ENCODE measurements at places on chromosomes 11 and 22.
A peak's percentile ranks its signal among the peaks of the same experiment; 100 is the strongest.

DNA sequence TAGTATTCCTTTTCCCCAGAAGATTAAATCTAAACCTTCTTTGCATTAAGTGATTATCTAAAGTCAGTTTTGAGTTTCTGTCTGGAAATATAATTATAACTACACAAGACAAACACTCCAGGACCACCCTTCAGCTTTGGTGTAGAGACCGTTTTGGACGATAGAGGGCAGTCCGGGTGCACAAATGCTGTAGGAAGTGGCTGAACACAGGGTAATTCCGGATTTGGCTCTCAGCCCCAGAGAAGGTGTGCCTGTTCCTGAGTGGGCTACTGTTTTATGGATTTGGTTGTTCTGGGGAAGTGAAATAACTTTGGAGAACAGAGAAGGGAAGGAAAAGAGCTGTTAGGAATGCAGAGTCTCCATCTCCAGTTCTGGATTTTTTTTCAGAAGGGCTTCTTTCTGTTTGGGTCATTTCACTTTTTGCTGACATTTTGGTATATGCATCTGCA lies 14.8 kb downstream of the EXT2 start:
- DNase-seq, result peak; percentile 11

DNA sequence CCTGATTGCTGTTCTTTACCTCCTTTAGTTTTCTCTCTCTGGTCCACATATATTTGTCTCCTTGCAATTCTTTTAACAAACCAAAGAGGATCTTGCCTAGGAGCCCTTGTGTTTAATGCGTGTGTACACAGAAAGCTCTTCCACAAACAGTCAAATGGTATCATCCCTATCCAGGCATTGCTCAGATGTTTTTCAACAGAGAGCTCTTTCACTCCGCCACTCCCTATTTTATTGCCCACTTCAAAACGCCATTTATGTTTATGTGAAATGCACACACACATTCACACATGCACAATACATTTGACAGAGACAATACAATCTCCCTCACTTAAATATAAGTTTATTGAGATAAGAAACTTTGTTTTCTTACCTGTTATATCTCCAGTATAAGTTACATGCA lies 4.7 kb downstream of the OR5AP2 start:
- DNase-seq, result no peak

DNA sequence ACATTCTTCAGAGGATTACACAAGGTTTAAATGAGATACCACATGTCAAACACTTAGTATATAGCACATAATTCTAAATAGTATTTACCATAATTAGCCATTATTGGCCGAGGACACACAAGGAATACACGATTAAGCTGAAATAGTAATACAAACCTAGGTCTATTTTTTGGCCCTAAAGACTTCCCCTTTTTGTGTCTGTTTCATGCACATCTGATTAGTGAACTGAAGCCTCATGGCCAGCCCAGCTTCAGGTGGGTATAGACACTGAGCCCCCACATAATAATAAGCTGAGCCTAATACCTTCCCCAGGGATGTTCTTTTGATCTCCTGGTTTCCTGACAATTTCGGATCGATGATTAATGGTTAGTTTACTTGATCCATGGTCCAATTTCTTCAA lies 2.1 kb downstream of the GLYATL1B start:
- no peak for DNase-seq

GRCh38 chr11:56849250-56849649 lies 100.8 kb upstream of the OR9G4 start:
- DNase-seq, result no peak

- no peak for DNase-seq
Observed at GRCh38 chr11:85748455-85748891, 62.5 kb downstream of the SYTL2 start.

DNA sequence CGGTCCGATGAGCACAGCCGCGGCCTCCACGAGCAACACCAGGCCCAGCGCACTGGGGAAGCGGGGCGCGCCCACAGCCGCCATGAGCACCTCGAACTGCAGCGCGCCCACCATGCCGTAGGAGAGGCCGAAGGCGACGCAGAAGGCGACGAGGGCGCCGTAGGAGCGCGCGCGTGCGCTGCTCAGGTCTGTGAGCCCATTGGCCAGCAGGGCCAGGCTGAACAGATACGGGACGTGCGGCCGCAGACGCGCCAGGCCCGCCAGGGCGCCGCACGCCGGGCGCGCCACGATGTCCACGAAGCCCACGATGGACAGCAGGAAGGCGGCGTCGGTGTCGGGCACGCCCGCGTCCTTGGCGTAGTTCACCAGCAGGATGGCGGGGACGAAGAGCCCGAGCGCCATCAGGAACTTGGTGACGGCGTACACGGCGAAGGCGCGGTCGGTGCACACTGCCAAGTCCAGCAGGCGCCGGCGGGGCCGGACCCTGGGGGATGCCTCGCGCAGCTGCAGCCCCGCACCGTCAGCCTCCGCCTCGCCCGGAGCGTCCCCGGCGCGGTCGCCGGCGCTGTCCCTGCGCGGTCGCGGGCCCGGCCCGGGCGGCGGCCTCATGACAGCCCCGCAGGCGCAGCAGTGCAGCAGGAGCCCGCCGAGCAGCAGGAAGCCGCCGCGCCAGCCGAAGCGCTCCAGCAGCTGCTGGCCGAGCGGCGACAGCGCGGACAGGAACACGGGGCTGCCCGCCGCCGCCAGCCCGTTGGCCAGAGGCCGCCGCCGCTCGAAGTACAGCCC lies 2.9 kb downstream of the SLC16A8 start:
- DNase-seq, result no peak

DNA sequence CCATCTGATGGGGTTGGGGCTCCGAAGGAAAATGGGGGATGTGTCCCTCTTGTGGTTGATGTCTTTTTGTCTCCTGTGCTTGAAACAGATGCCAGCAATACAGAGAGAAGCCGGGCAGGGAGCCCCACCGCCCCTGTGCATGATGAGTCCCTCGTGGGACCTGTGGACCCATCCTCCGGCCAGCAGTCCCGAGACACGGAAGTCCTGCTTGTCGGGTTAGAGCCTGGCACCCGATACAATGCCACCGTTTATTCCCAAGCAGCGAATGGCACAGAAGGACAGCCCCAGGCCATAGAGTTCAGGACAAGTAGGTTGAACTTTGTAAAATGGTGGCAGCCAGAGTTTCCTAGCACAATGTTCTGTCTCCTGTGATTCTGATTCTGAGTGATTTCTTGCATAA lies 91.7 kb upstream of the OR4B1 start:
- no peak for DNase-seq

DNA sequence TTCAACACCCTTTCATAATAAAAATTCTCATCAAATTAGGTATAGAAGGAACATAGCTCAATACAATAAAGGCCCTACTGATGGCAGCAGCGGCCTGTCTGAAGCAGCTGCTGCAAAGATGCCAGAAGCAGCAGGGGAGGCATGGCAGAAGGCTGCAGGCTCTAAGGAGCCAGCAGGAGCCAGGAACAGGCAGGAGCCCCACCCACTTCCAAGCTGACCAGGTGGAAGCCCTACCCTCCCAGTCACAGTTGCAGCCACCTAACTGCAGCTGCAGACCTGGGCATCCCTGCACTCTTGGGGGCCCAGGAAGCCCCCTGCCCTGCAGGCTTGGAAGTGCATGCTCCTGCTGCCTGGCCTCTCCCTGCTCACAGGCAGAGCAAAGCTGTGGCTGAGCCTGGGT lies 18.2 kb upstream of the OR6A2 start:
- DNase-seq, result no peak

GRCh38 chr11:113481672-113482071 lies 6.5 kb upstream of the DRD2 start:
- DNase-seq, result no peak

DNA sequence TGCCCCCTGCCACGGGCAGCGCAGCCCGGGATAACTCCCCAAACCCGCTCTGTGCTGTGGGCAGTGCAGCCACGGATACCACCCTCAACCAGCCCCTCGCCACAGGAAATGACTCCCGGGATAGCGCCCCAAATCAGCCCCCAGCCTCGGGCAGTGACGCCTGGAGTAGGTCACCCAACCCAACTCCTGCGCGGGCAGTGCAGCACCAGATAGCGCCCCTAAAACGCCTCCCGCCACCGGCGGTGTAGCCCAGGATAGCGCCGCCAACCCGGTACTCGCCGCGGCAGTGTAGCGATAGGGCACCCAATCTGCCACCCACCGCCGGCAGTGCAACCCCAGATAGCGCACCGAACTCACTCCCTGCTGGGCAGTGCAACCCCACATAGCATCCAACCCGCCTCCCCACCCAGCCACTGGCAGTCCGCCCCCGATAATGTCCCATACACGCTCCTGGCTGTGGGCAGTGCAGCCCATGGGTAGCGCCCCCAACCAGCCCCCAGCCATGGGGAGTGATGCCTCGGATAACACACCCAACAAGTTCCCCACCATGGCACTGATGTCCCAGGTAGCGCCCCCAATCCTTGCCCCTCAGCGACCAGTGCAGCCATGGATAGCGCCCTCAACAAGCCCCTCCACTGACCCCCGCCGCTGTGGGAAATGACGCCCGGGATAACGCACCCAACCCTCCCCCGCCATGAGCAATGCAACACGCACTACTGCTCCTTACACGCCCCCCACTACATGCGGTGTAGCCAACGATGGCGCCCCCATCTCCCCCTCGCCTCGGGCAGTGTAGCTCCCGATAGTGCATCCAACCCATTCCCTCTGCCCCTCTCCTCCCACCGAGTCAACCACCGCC lies 1.5 kb downstream of the RFPL2 start:
- no peak for DNase-seq

DNA sequence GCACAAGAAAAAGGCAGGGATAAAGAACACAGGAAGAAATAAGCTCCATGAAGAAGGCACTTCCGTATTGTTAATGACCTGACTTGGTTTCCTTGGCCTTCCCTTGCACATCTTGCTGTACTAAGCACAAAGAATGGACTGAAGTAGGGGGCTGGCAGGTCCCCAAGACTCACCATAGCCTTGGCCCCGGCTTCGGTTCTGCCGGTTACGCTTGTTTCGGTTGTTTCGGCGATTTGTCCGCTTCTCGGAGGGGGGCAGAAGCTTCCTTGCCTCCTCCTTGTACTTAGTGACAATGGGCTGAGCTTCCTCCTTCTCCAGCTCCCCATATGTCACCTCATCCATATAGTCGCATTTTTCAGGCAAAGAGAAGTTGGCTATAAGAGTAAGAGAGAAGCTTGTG lies 9.3 kb downstream of the GNG3 start:
- no peak for DNase-seq

DNA sequence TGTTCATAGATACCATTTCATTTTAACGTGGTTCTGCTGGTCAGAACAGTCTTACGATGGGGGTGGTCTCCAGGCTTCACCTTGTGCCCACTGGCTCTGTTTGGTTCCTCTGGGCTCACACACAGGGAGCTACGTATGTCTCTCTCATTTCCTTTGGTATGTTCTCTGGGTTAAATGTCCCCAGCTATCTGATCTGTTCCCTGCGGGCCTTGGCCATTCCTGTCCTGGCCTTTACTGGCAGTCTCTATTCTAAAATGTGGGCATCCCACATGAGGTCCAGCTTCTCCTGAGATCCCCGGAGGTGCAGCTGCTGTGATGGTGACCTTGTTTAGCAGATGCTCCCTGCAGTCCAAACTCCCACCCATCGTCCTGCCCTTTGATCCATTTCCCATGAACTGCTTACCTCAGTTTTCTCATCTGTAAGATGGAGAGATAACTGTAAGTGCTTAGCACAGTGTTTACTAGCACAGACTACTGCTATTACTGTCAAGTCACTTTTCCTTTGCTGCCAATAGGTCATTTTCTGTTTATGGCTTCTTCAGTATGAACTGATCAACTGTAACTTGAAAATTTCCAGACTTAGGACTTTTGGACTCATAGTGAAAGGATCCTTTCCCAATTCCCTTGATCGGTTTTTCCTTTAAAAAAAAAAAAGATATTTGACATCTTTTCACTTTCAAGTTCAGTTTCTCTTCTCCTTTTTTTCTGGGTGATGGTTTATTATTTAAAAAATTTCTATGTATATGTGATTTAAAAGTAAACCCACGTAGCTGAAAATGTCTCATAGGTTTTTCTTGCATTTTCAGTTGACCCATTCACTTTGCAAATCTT lies 92.9 kb downstream of the PTPRJ start:
- no peak for DNase-seq

DNA sequence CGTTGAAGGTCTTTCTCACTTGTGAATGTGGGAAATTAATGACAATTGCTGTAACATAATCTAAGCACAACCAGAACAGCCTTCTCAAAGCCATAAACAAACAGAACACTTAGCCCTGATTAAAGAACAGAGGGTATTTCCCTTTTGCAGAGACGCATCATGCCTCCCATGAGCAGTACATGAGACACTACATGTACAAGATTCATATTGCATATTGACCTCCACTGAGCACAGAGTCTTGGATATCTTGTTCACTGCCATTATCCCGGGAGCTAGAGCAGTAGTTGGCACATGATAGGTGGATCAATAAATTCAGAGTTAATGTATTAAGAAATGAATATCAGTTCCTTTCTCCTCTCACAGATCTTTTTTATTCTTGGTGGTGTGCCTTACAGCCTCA lies 1194.3 kb upstream of the TENM4 start:
- no peak for DNase-seq

DNA sequence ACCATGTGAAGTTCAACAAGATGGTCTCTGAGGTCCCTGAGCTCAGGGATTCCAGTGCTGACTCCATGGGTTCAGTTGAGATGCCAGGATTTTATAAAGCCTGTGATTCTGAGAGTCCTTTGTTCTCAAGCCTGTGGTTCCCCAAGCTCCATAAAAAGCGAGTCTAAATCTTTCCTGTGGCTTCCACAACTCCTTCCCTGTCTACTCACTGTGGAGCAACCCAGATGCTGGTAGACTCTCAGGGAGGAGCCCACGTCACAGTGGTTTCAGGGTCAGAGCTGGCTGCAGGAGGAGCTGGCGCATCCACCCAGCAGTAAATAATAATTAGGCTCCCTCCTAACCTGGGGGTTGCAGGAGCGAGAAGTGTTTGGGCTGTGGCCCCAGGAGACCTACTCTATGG lies 2.0 kb upstream of the RELT start:
- no peak for DNase-seq

GRCh38 chr11:3225159-3225758 lies 6.6 kb upstream of the MRGPRG start:
- no peak for DNase-seq
